Endothelial cell (in vitro differentiated cells): ENCODE measurements at places on chromosomes 11 and 22.

DNA sequence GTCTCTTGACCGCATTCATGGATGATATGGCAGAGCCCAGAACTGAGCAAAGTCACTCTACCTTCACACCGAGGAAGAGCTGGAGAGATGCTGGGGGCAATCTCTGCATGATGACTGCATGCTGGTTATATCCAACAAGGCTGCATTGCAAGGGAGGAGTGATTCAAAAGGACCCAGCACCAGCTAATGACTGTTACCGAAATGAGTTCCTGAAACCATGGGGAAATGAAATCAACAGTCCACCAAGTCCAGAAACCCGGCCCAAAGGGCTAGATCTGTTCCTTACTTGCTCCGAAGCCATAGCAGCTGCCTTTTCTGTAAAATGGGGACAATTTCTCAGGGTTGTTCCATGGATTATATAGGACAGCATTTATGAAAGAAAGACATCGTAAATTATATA lies 1.2 kb upstream of the SMIM35 start:
- H3K4me1 ChIP-seq, result peaks cover 30% of the 10 kb centered on the region
- no peak overlapping the region for H3K27ac ChIP-seq
- H3K36me3 ChIP-seq, result peaks cover 11% of the 10 kb centered on the region
- no peak overlapping the region for H3K4me3 ChIP-seq
- DNase-seq, result no peak
- H3K27me3 ChIP-seq, result peaks cover 10% of the 10 kb centered on the region

- H3K36me3 ChIP-seq, result no peaks in the 10 kb centered on the region
- peaks cover 8% of the 10 kb centered on the region for H3K27me3 ChIP-seq
- no peak overlapping the region for H3K27ac ChIP-seq
Observed at GRCh38 chr11:2122907-2123627, 16.1 kb downstream of the IGF2 start.

DNA sequence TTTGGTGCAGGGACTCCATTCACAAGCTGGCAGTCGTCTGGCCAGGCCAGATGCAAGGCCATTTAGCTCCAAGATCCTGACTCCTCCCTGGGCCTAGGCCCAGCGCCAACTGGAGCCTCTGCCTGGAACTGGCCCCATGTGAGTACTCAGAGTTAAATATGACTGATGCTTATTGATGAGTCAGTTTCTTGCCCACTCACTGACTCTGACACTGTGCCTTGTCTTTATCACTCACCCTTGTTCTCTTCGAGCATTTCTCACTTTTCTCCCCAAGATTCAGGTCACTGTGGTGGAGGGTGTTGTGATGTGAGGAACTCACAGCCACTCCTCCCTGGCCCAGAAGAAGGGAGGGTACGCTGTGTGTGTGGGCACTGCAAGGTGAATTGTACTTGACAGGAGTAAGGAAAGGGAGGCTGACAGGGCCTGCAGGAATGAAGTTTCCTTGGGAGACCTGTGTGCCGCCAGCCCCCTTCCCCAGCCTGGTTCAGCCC lies 23.2 kb upstream of the ST3GAL4 start:
- no peak overlapping the region for H3K27ac ChIP-seq
- peaks cover 8% of the 10 kb centered on the region for H3K27me3 ChIP-seq
- H3K36me3 ChIP-seq, result peaks cover 5% of the 10 kb centered on the region
- H3K4me1 ChIP-seq, result peaks cover 38% of the 10 kb centered on the region

DNA sequence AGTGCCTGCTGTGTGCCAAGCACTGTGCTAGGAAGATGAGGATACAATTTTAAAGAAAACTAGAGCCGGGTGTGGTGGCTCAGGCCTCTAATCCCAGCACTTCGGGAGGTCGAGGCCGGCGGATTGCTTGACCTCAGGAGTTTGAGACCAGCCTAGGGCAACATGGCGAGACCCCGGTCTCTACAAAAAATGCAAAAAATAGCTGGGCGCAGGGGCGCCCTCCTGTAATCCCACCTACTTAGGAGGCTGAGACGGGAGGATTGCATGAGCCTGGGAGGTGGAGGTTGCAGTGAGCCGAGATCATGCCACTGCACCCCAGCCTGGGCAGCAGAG lies 8.3 kb downstream of the TPBGL start:
- H3K4me3 ChIP-seq, result no peak overlapping the region
- no peak overlapping the region for H3K27ac ChIP-seq
- peaks cover 3% of the 10 kb centered on the region for H3K4me1 ChIP-seq
- peaks cover 4% of the 10 kb centered on the region for H3K27me3 ChIP-seq

DNA sequence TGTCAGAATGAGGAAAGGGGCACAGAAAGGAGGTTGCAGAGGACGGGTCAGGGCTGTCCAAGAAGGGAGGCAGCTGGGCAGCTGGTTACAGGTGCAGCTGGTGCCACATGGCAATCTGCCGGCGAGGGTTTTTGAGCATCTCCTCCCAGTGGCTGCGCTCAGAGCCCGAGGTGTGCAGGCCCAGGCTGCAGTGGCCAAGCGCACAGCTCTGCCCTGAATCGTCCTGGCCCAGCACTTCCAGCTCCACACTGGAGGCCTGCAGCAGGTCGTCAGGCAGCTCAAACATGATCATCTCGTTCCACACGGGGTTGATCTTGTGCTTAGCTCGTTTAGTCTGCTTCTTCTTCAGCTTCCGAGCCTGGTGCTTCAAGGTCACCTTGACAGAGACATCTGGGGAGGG lies 42.2 kb downstream of the SYT13 start:
- H3K36me3 ChIP-seq, result no peaks in the 10 kb centered on the region
- no peak overlapping the region for H3K4me3 ChIP-seq
- peaks cover under 1% of the 10 kb centered on the region for H3K4me1 ChIP-seq
